ENCODE measurements at places on chromosomes 11 and 22. TPM values are rescaled to one million over a fixed set of nuclear protein-coding genes. Genes with fewer than 3 reads are reported as not detected.

Gene OR56A1
- total RNA-seq = not detected

Gene AGBL2
- total RNA-seq = 0.29 TPM

DNA sequence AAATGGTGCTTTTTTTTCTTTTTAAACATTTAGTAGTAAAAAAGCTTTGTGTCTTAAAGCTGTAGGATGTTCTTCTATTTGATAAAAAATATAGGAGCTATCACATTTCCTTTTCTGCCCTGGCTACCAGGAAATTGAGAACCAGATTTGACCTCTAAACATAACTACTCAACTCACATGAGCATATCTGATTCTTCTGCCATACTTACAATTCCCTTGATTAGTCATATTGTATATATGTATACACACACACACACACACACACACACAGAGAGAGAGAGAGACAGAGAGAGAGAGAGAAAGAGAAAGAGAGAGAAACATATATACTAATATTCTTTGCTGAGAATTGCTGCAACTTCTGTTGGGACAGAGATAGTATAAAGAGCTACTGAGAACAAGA lies 23.0 kb upstream of the GDPD4 start:
- no peak for DNase-seq

DNA sequence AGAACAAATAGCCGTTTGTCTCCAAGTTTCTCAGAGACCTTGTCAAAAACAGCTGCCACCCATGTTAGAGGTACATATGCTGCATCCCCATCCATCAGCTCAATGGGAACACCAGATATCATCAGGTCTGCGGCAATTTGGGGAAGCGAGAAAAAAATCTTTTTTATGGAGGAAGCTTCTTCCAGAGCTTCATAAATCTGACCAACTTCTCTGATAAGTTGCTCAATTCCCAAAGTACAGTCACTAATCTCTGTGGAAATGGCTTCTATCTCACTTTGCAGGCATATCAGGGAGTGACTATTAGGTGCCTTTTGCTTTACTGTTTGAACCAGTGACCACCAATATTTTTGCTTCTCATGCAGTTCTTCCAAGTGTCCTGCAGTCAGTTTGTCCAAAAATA lies 34.3 kb upstream of the MRPL17 start:
- DNase-seq = no peak

DNA sequence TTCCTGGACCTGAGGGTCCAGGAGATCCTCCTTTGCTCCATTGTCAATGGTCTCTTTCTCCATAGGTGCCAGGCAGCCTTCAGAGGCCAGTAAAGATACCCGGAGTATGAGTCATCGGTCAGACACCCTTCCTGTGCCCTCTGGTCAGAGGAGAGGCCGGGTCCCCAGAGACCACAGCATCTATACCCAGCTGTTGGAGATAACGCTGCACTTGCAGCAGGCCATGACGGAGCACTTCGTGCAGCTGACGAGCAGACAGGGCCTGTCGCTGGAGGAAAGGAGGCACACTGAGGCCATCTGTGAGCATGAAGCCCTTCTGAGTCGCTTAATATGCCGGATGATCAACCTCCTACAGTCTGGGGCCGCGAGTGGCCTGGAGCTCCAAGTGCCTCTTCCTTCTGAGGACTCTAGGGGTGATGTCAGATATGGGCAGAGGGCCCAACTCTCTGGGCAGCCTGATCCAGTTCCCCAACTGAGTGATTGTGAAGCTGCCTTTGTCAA lies at the start of gene ACCSL:
Gene ACCSL (plus strand): TSS at position 51 of the 501 bp plus-strand sequence. CDS start 56 bp downstream, at position 107.
- DNase-seq = no peak

DNA sequence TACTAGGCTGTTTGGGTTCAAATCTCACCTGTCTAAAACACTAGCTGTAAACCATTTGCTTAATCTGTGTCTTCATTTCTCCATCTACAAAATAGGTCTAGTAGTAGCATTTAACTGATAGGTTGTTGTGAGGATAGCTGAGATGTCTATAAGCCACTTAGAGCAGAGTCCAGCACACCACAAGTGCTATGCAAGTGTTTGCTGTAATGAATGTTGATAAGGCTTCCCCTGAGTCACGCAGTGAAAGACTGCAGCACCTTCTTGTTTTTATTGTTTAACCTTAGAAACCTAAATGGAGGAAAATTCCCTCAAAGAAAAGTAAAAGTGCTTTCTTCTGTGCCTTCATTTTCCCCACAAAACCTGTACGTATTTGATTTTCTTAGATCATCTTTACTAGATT lies 23.1 kb upstream of the LDHA start:
- no peak for DNase-seq

- no peak for DNase-seq
These were observed 3.8 kb upstream of the CCDC188 start for GRCh38 chr22:20154602-20155187.

Gene BLID
- not detected for total RNA-seq

DNA sequence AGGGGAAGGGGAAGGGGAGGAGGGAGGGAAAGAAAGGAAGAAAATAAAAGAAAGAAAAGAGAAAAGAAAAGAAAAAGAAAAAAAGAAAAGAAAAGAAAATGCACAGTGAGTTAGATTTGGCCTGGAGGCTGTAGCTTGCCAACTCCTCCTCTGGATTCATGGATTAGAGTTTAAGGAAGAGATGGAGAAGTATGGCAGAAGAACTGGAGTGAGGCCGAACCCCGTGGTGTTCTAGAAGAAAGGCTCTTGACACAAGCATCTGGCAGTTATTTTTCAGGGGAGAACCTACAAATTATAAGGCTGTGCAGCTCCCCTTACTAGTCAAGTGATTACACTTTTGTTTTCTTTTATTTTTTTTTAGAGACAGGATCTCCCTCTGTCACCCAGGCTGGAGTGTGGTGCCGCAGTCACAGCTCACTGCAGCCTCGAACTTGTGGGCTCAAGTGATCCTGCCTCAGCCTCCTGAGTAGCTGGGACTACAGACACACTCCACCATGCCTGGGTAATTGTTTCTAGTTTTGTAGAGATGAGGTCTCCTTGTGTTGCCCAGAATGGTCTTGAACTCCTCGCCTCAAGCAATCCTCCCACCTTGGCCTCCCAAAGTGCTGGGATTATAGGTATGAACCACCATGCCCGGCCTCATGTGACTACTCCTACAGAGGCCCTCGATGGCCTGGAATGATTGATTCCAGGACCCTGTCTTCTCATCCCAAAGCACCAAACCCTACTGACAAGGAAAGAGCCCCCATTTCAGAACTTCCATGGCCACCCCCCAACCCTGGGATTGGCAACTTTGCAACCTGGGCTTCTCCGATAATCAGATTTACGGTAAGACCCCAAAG lies 19.5 kb downstream of the ZNF74 start:
- no peak for DNase-seq

Gene RHOG
- 30.3 TPM for total RNA-seq

DNA sequence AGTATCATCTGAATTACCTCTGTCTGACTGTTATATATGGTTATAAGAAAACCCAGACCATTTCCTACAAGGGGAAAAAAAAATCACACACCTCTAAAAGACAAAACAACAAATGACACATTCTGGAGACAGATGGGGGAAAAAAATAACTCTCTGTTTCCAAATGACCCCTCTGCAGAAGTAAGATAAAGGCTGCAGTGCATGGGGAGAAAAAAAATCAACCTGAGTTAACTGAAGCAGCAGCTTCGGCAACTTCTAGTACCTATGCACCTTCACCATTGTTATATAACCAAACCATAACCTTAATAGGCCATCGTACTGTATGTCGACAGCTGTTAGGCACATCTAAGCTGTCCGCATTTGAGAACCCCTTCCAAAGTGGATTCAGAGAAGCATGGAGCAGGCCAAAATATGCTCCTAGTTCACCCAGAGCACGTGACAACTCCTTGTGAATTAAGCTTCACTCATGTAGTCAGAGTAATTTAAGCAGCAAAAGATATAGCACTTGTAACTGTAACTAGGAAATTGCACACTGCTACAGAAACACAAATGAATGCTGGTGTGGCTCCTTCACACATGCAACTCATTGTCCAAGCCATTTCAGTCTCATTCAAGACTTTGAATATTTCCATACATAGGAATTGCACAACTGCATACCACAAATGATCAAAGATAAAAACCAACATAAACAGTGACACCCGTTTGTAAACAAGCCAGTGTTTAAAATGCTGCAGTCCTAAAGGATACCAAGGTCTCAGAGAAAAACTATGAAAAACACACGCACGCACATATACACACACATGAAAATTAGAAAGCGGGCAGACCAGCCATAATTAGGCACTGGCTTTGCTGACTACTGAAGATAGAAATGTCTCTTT lies 2.7 kb downstream of the SIK3 start:
- DNase-seq = no peak

GRCh38 chr11:65952052-65952521 lies 6.8 kb downstream of the TSGA10IP start:
- no peak for DNase-seq

GRCh38 chr22:33006220-33006954 lies 51.8 kb downstream of the SYN3 start:
- no peak for DNase-seq

GRCh38 chr11:134800826-134801225 lies 388.8 kb upstream of the B3GAT1 start:
- DNase-seq = no peak

GRCh38 chr11:100557830-100558611 lies 129.1 kb upstream of the ARHGAP42 start:
- no peak for DNase-seq

- DNase-seq = no peak
These were observed 282.8 kb downstream of the MN1 start for GRCh38 chr22:27518531-27519340.

DNA sequence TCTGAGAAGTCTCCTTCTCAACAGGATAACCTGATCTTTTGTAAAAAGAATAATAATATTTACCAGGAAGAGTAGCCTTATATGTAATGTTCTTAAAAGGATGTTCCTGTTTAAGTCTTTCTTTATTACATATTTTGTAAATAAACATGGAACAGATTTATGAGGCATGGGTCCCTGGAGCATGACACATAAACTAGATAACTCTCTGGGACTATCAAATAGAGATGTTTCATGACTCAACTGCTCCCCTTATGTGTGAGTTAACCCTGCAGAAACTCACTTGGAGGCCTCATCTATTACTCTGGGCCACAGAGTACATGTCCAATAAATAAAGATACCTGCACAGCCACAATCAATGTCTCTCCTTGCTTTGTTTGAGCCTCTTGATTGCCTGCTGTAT lies 64.6 kb downstream of the GDPD4 start:
- no peak for DNase-seq
